GM12892 (cell line): ENCODE measurements at places on chromosomes 11 and 22.

DNA sequence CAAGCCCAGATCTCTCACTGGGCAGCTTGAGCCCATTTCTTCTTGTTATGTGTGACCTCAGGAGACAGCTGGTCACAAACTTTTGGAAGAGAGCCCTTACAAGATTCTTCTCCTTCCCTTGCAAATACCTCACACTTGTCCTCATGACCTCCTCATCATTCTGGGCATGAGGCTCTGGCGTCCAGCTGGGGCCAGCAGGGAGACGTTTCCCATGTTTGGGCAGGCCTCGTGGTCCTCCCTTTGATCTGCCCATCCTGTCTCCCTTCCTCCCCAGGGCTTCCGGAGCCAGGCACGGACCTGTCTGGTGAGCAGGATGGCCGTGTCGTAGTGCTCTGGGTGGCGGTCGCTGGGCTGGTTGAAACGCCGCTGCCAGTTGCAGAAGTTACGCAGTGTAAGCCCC is 9.7 kb downstream of the ADAMTS8 start:
- DNase-seq = no peak

GRCh38 chr11:78691215-78691614 is 116.6 kb upstream of the NARS2 start:
- no peak for DNase-seq

- DNase-seq = peak; percentile 16
Measured at GRCh38 chr11:27234043-27234668, 128.9 kb downstream of the CCDC34 start.

- no peak for DNase-seq
Measured at GRCh38 chr11:27718346-27718862, 18.1 kb upstream of the BDNF start.

GRCh38 chr11:11207428-11207827 is 145.6 kb downstream of the CSNK2A3 start:
- no peak for DNase-seq

DNA sequence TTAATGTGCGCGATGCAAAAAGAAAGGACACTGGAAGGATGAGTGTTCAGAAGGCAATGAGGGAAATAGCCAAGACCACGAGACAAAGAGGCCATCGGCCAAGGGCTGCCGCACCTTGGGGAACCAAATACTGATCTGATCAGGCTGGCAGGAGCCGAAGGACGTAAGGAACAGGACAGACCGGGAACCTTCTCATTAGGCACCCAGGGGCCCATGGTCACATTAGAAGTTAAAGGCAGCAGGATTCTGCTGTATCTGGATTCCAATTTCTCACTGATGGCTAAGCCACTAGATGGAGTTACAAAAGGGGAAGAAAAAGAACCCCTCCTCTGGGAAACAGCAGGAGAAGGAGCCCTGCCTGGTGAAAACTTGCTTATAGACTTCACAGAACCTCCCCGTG is 28.8 kb upstream of the CPT1A start:
- DNase-seq = no peak

GRCh38 chr11:122848186-122848585 is 9.9 kb downstream of the CRTAM start:
- DNase-seq = no peak

DNA sequence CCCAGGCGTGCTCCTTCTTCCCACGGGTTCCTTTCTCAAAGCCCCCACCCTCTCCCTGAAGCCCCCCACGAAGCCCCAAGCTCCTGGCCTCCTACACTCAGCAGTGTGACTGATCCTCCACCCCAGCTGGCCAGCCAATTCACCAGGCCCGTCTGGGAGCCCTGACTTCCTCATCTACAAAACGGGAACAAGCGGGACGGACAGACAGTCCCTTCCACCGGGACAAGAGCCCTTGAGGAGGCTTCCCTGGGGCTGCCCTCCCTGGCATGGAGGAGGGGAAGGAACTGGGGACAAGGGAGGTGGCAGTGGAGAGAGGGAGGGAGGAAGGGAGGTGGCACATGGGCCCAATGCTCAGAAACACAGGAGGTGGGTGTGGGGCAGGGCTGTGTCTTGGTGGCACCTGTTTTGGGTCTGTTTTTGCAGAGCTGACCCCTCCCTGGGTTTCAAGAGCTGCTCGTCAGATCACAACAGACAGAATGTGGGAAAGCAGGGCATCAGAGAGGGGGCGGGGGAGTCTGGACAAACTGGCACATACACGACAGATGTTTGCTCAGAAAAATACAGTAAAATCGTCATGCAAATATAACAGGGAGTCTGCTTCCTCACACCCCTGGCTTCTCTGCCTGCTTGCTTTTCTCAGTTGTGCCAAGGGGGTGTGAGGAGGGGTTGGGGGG is 56.8 kb downstream of the ELFN2 start:
- DNase-seq = no peak

DNA sequence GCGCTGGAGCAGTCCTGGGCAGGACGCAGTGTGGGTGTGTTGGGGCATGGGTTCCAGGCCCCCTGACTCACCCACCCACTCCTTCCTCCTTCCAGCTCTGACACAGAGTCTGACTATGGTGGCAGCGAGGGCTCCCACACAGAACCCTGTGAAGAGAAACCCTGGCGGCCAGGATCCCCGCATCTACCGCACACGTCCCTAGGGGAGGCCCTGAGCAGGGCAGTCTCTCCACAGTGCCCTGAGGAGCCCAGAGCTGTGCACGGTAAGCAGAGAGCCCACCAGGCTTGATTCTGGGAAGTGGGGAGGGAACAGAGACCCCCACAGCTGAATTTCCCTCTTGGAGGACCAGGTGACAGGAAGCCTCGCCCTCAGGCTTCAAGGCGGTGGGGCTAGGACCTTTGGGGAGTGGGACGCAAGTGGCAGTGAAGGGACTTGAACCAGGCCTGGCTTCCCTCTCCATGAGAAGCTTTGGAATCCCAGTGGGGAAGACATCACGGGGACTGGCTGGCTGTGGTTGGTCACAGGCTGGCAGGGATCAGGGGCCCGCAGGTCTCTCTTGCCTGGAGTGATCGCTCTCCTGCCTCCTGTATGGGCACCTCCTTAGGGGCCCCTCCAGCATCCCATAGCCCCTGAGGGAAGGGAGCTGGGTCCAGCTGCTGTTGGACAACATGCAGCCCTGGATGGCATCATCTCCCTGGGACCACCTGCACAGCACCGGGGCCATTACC is 96.4 kb upstream of the PARVA start:
- DNase-seq = no peak

GRCh38 chr11:57340039-57340615 is 2.0 kb downstream of the P2RX3 start:
- no peak for DNase-seq

GRCh38 chr11:75303544-75304224 is 47.8 kb downstream of the ARRB1 start:
- no peak for DNase-seq

DNA sequence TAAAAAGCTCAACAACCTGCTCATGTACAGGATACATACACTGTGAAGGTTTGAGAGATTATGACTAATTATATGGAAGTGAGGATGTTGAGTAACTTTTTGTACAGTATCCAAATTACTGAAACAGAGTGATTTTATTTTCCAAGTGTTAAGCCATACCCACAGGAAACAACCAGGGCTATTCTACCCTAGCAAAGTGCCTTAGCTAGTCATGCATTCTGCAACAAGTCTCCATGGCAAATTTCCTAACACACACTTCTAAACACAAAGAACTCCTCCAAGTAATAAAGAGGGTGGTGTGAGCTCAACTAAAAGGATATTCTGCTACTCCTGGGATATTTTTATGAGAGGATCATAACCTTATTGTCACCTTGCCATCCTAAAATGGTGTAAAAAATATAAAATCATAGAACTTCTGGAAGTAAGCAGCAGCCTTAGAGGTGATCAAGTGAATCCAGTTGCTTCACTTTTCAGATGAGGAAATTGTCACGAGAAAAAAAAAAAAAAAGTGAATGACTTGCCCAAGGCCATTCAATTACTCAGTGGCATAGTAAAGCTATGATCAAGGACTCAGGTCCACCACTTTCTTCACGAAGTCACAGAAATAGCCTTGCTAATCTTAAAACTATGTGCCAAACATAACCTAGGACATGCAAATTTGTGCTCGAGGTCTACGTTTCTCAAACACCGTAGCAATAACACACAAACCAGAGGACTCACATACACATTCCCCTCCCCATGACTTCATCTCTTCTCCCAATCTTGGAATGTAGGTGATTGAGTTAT is 4.2 kb downstream of the LGR4 start:
- DNase-seq = no peak

GRCh38 chr22:44297470-44298061 is 15.2 kb downstream of the SHISAL1 start:
- DNase-seq = no peak

DNA sequence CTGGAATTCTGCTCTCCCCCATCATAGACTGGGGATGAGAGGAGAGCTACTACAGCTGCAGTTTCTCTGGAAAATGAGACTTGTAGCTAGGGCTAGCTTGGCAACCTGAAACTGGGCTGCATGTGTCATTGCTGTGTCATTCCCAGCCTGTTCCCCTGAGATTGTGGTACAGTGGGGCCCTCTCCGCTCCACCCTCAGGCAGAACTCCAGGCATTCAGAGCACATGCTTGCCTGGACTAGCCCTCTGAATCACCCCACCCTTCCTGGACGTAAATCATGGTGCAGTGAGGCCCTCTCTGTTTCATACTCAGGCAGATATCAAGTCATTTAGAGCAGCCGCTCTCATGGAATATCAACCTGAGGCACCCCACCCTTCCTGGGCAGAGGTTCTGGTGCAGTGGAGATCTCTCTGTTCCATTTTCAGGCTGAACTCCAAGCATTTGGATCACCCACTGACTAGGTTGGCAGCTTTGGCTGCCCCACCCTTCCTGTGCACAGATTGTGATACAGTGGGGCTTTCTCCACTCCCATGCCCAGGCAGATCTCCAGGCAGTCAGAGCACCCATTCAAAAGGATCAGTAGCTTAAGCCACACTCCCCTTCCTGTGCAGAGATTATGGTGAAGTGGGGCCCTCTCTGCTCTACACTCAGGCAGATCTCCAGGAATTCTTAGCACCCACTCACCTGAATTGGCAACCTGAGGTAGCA is 274.4 kb downstream of the C11orf87 start:
- no peak for DNase-seq

- DNase-seq = no peak
Measured at GRCh38 chr11:2570211-2570811, 125.5 kb downstream of the KCNQ1 start.

GRCh38 chr11:120095516-120095915 is 42.4 kb downstream of the TRIM29 start:
- no peak for DNase-seq

DNA sequence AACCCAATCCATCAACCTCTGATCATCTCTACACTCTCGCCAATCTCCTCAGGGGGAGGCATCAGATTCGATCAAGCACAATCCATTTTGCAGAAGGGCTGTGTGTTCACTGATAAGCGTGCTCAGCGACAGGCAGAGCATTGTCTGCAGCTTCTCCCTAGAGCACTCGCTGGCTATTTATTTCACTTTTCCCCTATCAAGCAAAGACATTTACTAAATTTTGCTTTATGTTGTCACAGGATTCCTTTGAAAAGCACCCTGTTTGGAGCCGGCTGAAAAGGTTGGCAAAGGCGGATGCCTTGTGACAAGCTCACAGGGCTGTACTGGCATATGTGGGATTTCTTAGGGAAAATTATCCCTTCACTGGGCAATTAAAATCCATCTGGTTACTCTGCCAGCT is 1381.5 kb upstream of the TENM4 start:
- no peak for DNase-seq

GRCh38 chr11:117918366-117919255 is 10.6 kb downstream of the TMPRSS13 start:
- no peak for DNase-seq

DNA sequence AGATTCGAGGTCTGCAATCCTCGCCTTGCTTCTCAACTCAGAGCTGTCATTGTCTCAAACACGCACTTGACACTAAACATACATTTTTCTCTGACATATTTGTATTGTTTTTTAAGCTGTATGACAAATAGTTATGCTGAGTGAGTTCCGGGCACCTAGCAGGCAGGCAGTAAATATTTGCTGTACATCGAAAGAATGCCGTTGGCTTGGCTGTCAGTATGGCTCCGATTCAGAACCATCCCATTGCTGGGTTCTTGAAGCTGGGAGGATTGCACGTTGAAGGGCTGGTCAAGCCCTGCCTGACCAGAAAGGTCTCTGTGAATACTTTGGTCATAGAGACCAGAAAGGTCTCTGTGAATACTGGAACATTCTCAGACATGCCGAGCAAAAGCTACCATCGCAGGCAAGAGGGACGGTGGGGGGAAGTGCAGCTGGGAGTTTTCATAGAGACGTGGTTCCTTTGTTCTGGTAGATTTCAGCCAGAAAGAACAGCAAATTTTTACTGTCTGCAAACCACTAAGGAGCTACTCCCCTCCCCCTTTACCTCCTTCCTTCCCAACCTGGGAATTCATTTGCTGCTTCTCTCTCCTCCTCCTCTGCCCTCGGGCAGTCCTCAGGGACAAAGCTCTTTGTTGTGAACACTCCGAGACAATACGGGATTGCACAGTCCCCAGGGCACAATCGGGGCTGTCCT is 202.2 kb upstream of the SORL1-AS1 start:
- no peak for DNase-seq

GRCh38 chr22:29647954-29648737 is 44.7 kb downstream of the NF2 start:
- no peak for DNase-seq

DNA sequence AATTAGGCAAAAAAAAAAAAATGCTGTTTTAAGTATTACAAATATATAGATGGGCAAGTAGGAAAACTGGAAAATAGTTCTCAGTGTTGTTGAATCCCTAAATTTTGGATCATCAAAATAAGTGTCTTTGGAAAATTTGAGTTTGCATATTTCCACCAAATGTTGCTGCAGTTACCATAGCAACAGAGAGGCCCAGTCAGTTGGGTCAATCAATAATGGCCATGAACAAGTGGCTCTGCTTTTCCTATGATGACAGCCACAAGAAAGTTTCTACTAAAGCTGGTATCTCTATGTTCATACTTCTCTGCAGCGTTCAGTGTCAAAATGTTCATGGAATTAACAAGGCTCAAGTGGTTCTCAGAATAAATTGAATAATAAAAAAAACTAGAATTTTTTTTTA is 79.1 kb downstream of the SERGEF start:
- no peak for DNase-seq

DNA sequence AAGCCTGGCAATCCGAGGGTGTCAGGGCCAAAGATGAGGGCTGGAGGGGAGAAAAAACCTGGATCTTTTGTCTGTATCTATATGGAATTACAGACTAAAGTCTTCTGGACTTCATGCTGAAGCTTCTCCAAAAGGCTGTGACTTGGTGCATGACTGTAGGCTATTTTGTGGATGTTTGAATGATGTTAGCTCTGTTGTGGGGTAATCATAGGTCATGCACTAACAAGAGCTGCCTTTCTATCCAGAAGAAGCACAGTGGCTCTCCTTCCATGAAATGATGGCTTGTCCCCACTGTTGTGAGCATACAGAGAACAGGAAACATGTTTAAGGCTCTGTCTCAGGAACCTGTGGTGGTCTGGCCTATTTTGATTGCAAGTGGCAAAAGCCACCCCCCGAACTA is 263.3 kb upstream of the PLET1 start:
- no peak for DNase-seq

- DNase-seq = no peak
Measured at GRCh38 chr11:129268371-129268770, 76.2 kb upstream of the ARHGAP32 start.
